ENCODE measurements at places on chromosomes 16 and 17.

DNA sequence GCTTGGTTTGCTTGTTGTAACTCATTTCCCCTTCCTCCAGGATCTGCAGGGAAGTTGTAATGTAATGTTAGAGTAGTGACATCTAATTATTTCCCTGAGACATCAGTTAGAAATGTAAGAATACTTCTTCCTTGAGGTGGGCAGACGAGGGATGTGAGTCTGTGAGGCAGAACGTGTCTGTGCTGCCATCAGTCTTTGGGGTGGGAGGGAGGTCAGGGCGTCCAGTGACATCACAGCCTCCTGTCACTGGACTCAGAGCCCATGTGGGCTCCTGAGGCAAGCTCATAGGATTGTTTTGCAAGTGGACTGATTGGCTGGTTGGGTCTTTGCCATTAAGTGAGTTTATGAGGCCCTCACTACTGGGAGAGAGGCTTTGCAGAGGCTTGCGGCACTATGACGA, 188.8 kb downstream of the CCDC182 start:
- DNase-seq = no peak

DNA sequence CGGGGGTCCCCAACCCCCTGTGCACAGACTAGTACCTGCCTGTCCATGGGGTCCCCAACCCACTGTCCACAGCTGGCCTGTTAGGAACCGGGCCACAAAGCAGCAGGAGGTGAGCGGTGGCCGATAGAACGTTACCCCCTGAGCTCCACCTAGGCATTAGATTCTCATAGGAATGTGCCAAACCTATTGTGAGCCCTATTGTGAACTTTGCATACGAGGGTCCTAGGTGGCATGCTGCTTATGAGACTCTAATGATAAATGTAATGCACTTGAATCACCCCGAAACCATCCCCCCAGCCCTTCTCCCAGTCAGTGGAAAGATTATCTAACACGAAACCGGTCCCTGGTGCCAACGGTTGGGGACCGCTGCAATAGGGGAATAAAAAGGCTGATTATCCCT, 1.5 kb downstream of the REXO5 start:
- DNase-seq = no peak

DNA sequence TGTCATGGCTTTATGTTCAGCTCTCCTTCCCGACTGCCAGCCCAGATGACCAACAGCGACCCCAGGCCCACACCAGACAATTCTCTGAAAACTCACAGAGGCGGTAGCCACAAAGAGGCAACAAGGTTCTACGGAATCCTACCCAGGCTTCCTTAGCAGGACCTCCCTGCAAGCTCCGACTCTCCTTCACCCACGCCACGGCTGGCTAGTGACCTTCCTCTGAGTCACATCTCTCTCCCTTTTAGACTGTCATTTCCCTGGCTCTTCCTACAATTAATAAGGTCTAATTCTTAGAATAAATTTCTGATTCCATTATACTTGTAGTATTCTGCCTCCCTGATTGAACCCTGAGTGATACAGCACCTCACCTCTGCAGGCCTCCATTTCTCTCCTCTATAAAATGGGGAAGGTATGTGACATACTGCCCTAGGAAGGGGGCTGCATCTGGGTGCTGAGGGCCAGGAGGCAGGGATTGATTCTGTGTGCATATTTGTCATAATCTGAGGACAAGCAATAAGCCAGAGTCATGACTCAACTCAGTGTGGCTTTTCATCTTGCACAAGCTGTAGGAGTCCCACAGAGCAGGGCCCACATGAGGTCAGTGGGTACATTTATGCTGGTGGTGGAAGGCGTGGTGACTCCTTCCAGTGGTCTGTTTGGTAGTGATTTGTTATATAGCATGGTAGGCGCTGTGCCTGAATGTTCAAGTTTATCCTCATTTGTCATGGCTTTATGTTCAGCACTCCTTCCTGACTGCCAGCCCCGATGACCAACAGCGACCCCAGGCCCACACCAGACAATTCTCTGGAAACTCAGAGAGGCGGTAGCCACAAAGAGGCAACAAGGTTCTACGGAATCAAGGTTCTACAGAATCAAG, 46.2 kb downstream of the SMPD3 start:
- peak; percentile 72 for DNase-seq

DNA sequence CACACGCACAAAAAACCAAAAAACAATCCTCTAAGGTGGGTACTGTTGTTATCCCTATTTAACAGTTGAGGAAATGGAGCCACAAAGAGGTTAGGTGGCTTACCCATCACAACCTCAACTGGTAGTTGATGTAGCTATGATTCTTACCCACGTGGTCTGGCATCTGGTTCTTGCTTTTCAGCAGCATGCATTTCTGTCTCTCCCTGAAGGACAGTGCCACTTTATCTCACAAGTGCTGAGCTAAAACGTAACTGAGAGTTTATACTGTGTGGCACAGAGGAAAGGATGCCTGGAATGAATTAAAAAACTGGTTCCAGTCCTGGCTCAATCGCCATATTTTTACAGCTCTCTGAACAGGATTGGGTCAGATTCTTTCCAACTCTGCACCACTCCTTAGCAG, 1.9 kb upstream of the CORO6 start:
- no peak for DNase-seq

DNA sequence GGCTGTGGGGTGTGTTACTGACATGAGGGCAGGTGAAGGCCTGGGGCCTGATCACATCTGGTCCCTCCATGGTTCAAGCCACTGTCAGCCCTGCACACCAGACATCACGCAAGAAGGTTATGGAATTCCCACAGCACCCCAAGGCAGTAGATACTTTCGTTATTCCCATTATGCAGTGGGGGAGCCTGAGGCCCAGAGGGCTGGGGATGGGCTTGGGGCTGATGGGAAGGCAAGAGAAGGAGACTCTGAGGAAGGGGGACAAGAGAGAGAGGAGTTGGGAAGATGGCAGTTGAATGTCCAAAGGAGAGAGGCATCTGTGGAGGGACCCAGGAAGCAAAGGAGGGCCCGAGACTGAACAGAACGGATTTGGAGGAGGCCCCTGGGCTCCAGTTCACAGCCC, 34.7 kb downstream of the TRPV2 start:
- no peak for DNase-seq

DNA sequence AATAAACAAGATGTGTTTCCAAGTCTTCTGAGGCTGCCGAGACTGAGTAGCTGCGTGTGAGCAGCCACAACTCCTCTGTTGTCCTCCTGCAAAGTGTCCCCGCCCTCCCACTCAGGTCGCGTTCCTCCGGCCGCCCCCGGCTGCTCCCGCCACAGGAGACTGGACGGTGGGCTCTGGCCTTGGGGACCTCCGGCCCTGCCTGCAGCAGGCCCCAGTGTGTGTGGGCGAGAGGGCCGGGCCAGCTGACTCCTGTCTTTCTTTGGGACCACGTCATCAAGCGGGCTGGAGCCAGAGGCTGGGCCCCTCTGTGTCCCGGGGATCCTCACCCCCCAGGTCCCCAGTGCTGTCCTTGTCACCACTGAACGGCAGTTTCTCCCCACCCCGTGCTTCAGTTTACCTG, 175.3 kb downstream of the NPIPB11 start:
- peak; percentile 18 for DNase-seq

- DNase-seq = no peak
Measured at GRCh38 chr17:42408061-42408460, 15.0 kb downstream of the CAVIN1 start.

GRCh38 chr17:57868007-57868909, 18.4 kb upstream of the MRPS23 start:
- DNase-seq = peak; percentile 82

- DNase-seq = no peak
Measured at GRCh38 chr16:325375-326145, 27.0 kb downstream of the AXIN1 start.

GRCh38 chr17:5705081-5705875, 121.0 kb upstream of the NLRP1 start:
- no peak for DNase-seq

DNA sequence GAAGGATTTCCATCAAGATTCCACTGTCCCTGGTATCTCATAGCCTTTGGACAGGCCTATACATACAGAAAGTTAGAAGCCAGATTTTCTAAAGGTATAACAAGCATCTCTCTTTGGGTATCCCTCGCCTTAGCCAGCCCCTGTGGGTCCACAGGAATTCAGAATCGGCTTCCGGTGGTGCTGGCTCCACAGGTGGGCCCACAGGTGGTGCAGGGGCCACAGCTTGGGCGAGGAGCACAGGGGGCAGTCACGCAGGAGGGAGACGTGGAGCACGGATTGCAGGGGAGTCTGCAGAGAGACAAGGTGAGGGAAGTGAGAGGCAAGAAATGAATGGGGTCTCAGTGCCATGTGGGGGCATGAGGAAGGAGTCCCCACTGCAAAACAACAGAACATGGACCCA, 3.5 kb downstream of the KRT38 start:
- no peak for DNase-seq

DNA sequence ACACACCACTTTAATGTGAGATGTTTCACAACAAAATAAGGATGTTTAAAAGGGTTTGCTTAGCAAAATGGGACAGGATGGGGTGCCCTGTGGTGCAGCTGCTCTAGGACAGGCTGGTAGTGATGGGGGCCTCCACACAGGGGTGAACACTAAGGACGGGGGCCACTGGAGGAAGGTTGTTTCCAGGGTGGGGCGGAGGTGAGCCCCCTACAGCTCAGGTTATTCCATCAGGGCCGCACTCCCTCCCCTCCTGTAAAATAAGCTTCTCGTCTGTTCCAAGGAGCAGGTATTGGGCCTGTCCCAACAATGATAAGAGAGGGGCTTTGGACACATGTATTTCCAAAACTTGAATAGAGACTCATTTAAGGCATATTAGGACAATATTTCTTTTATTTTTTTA, 1.9 kb upstream of the HEXD start:
- no peak for DNase-seq

- no peak for DNase-seq
Measured at GRCh38 chr16:21654466-21654865, 2.1 kb upstream of the IGSF6 start.

GRCh38 chr17:51475730-51476129, 215.4 kb downstream of the UTP18 start:
- DNase-seq = no peak

DNA sequence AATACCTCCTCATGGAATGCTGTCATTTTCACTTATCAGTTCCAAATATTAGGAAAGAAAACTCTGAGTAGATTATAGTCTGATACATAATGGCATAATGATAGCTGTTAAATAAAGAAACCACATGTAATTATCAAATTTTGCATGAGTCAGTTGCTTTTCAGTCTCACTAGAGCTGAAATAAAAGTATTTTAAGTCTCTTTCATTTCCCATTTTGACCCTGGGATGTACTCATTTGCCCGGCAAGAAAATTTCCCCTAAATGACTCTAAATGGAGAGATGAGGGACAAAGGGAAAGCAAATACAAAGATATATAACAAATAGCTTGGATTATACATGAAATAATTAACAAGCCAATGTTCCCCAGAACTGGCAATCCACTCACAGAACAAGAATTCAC, 47.9 kb upstream of the CPHXL start:
- DNase-seq = no peak

GRCh38 chr16:48999508-48999907, 282.1 kb downstream of the CBLN1 start:
- no peak for DNase-seq

DNA sequence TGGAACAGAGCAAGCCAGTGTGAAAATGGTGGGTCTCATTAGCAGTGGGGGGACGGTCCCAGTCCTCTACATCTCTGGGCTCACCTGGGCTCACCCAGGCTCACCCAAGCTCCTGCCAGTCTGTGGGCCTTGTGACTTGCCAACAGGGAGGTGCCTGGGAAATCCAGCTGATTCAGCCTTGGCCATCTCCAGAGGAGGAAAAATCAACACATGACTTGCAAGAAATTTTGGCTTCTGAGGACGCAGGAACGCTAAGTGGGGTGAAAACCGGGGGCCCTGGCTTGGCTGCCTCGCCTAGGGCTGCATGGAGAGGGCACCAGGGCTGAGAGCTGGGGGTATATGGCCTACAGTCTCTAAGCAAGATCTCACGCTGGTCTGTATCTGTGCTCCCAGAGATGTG, 47.7 kb downstream of the VAC14 start:
- no peak for DNase-seq

DNA sequence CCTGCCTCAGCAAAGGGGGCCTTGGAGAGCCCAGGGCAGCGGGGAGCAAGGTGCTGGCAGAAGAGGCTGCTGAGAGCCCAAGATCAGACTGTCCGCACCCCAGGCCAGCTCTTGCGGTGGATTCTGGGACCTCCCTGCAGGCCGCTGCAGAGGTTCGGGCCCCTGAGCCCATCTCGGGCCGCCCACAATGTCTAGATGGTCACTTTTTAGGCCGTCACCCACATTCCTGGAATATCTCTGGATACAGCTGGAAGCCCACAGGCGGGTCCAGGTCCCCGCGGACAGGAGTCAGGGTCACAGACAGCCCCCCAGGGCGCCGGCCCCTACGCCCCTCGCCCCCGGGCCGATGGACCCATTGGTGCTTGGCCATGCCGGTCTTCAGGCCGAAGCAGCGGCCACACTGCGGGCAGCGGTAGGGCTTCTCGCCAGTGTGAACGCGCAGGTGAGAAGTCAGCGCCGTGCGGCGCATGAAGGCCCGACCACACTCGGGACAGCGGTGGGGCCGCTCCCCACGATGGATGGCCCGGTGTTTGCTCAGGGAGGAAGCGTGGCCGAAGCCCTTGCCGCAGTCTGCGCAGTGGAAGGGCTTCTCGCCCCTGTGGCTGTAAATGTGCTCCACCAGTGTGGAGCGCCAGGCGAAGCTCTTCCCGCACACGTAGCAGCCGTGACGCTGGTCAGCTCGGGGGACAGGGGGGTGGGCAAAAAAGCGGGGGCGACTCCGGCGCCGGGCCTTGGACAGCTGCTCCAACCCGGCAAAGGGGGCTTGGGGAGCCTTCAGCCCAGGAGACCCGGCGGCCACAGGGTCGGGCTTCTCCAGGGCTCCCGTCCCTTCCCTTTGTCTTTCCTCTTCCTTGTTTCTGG, 2.1 kb downstream of the ZNF747 start:
- DNase-seq = no peak

DNA sequence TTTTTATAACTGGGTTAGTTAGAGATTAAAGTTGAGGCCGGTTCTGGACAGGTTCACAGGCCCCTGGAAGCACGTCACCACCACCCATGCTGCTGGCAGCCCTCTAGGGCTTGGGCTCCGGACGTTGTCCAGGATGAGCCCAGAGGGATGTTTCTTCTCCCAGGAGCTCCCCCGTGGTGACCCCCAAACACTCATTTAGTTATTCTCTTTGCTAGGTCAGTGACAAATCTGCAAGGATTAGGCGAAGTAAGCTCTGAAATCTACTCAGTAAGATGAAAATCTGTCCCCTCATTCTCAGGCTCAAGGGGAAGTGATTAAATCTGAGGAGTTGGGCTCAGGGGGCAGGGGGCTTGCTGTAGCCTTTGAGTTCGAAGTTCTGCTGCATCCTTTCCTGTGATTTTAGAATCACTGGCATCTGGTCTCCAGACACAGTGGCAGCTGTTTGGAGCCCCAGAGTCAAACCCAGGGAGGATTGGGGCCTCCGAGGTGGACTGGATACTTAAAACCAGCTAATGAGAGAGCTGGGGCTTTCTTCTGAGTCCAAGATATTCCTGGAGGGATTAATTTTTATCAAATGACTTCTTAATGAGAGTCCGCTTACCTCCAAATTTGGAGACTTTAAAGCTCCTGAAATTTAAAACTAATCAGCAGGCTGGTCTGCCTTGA, 49.2 kb upstream of the HS3ST2 start:
- no peak for DNase-seq

DNA sequence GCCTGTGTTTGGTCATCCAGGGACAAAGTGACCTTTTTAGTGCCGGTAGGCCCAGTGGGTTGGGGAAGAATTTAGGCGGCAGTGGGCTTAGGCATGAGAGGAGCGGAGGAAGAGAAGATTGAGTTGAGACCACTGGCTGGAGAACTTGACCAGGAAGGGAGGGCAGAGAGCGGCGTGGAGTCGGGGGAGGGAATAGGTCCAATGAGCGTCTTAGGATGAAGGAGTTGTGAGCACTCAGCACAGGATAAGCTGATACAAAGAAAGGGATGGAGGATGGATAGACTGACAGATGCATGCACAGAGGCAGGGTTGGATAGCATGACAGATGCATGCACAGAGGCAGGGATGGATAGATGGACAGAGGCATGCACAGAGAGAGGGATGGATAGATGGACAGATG, 8.0 kb downstream of the IL32 start:
- no peak for DNase-seq

Measured in iris pigment epithelial cell (primary cell).